Right ventricle myocardium superior (tissue), 1 donor: ENCODE measurements at places on chromosomes 7 and 10. TPM values are rescaled to one million over a fixed set of nuclear protein-coding genes. Genes with fewer than 3 reads are reported as not detected.

Gene CUL2
- total RNA-seq: 35.7 TPM

Gene AFAP1L2
- 5.3 TPM for total RNA-seq

Gene NPSR1
- total RNA-seq: not detected

Gene PRKCQ
- 0.30 TPM for total RNA-seq

Gene KAZALD1
- 5.0 TPM for total RNA-seq

Gene PVRIG
- total RNA-seq: not detected

Gene TRIM73
- total RNA-seq: 0.94 TPM

Gene KLF14
- total RNA-seq: not detected

Gene CH25H
- 0.22 TPM for total RNA-seq

Gene TMEM196
- total RNA-seq: not detected

Gene PTPN20
- total RNA-seq: 19.3 TPM

Gene LRGUK
- 0.16 TPM for total RNA-seq

Gene EBF3
- total RNA-seq: 6.2 TPM

Gene GIMAP1
- total RNA-seq: 5.6 TPM

Gene SPDYE2
- not detected for total RNA-seq

Gene DDX50
- 17.3 TPM for total RNA-seq

Gene NUDT5
- 10.0 TPM for total RNA-seq

Gene WIPF3
- total RNA-seq: 5.5 TPM

Gene PPP2R2D
- total RNA-seq: 33.9 TPM

Gene CRPPA
- 8.7 TPM for total RNA-seq
